ENCODE measurements at places on chromosomes 6 and 20.

- peak; percentile 75 for DNase-seq
Observed at GRCh38 chr6:16277101-16277981, 39.0 kb downstream of the GMPR start.

- no peak for DNase-seq
Observed at GRCh38 chr20:10171864-10172751, 46.5 kb upstream of the SNAP25 start.

DNA sequence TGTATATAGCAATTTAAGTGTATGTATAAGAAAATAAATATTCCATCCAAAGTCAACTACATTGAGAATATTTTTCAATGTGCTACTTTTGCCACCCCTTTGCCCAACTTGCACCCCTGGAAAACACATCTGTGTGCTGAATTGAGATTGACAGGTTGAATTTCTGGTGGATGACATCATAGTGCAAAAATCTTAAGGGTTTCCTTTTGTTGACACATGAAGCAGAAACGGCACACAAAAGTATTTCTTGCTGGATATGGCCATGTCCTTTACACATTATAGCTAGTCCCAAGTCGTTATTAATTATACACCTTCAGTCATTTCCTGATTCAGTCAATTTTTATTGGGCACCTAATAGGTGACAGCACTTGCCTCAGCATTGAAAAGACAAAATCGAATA, 188.7 kb upstream of the FBXL4 start:
- no peak for DNase-seq

DNA sequence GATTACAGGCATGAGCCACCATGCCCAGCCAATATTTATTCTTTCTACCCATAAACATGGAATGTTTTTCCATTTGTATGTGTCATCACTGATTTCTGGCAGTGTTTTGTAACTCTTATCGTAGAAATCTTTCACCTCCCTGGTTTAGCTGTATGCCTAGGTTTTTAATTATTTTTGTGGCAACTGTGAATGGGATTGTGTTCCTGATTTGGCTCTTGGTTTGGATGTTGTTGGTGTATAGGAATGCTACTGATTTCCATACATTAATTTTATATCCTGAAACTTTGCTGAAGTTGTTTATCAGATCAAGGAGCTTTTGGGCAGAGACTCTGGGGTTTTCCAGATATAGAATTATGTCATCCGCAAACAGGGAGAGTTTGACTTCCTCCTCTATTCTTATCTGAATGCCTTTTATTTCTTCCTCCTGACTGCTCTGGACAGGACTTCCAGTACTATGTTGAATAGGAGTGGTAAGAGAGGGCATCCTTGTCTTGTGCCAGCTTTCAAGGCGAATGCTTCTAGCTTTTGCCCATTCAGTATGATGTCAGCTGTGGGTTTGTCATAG, 198.6 kb downstream of the ZDHHC14 start:
- no peak for DNase-seq

GRCh38 chr6:74941424-74941823, 264.4 kb downstream of the COL12A1 start:
- DNase-seq: no peak

- DNase-seq: no peak
Observed at GRCh38 chr20:2653556-2654383, 1.3 kb downstream of the NOP56 start.

DNA sequence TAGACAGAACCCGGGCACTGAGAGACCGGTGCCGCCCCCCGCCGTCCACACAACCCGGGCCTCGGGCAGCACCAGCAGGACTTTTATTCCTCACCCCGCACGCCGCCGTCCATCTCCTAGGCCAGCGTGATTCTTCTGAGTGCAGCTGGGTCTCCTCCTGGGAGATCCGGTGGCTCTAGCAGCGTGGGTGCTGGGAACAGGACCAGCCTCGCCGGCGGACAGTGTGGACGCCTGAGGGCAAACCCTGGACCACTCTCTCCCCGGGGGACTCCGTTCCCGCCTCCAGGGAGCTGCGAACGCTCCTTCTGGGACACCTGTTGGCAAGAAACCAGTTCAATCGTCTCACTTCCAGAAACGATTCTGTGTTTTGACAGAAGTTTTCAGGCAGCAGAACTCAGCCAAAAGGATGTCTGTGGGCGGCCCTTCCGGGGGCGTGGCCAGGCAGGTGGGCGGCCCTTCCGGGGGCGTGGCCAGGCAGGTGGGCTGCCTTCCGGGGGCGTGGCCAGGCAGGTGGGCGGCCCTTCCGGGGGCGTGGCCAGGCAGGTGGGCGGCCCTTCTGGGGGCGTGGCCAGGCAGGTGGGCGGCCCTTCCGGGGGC, 130.7 kb downstream of the DLL1 start:
- no peak for DNase-seq

DNA sequence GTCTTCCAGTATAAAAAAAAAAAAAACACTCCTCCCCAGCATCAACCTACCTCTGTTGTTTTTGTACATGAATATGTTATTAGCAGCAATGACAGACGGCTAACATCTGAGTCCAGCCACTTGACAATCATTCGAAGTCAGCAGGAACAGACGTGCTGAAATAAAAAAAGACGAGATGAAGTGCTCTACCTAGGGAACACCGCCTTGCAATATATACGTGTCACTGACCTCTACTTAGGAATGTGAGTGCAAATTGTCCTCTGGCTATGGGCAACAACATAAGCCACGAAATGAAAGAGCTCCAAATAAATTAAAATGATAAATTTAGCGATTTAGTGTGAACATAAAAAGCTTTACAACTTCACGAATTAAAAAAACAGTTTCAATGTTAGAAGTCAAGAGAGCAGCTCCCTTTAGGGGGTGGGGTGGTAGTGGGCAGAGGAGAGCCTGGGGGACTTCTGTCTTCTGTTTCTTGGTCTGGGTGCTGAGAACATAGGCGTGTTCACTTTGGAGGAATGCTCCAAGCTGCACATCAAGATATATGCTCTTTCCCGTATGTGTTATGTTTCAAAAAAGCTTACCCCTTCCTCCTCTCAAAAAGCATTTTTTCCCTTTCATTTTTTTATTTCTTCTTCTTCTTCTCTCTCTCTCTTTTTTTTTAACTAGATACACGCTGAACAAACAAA, 23.3 kb downstream of the EDN1 start:
- DNase-seq: no peak

- DNase-seq: no peak
Observed at GRCh38 chr6:36958775-36959554, 4.4 kb downstream of the PI16 start.

DNA sequence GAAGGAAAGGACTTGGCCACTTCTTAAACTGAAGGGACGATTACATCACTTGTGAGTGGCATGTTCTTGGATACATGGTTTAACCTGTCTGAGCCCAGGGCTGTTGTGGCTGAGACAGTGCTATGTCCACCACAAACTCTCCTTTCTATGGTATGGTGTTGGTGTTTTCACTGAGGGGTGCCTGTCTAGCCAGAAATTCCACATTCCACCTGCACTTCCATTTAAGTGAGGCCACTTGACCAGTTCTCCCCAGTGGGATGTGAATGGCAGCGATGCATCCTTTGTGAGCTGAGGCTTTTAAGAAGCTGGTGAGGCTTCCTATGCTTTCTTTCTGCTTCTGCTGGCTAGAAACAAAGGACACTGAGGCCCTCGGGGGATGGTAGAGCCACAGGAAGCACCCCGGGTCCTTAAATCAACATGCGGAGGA, 151.4 kb upstream of the CHD6 start:
- DNase-seq: no peak

DNA sequence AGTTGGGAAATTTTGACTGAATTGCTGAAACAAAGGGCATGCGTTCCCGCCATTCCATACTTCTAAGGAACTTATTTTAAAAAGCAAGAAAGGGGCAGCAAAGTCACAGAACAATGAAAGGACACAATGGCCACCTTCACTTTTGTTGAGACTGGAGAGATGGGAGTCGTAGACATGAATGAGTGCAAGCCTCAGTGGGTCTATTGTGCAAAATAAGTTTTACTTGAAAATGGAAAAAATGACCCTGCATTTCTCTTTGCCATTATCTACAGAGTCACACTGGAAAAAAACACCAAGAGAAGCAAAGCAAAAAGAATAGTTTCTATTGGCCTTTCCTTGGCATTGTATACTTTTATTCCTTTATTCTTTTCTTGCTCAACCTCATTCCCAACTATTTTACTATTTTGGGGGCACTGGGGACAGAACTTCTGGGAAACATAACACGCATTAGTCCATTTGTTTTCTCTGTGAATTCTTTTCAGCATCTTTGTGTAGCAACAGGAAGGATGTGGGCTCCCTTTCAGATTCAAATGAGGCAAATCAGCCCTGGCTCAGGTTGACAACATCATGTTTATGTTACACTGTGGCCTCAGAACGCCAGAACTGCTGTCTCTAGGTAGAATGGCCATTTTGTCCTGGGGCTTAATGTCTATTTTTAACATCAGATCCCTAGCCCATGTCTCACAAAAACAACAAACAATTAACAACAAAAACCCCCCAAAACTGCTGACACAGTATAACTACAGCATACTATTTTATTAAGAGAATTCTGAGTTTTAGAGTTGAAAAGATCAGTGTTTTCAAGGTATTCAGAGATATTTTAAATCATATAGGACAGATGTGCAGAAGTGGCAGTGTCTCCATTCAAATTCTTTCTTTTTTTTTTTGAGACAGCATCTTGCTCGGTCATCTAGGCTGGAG, 122.2 kb downstream of the FYN start:
- no peak for DNase-seq

DNA sequence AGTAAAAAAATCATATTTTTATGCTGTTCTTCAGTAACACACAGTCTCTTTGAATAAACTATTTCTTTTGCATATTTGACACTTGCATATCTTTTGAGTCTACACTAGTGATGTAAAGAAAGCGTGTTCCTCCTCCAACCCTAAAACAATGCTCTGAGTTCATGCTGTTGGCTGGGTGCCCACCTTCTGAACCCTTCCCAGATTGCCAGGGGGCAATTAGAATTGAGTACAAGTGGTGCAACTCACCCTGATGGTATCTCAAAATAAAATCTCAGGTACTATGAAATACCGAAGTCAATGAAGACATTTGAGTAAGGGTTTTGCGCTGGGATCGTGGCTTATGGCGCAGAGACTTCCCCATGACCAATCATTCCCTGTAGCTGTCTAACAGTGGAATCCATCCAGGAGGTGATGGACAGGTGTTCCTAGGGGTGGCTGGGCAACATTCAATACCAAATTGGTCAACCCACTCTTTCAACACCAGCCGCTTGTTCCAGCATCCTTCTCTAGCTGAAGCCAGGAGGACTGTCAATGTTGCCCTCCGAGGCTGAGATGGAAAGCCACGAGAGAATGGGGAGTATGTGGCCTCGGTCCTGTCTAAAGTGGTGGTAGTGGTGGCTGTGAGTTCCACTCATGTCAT, 94.4 kb upstream of the ZNFX1 start:
- no peak for DNase-seq

- DNase-seq: no peak
Observed at GRCh38 chr6:15914553-15914952, 214.3 kb upstream of the MYLIP start.

DNA sequence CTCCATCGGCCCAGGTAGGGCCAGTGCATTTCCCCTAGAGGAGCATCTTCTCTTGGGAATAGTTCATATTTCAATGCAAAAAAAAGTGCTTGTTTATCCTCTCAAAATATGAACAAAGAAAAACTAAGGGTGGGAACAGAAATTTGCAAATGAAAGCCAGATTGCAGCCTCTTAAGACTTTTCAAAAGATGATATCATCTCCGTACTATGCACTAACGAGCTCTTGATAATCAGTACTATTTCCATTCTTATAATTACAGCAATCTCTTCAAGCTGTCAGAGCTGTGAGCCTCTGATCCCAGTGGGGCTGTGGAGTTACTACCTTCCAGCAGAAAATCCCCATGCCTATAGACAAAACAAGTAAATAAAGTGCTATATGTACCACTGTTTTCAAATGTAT, 77.1 kb downstream of the SOD2 start:
- no peak for DNase-seq

DNA sequence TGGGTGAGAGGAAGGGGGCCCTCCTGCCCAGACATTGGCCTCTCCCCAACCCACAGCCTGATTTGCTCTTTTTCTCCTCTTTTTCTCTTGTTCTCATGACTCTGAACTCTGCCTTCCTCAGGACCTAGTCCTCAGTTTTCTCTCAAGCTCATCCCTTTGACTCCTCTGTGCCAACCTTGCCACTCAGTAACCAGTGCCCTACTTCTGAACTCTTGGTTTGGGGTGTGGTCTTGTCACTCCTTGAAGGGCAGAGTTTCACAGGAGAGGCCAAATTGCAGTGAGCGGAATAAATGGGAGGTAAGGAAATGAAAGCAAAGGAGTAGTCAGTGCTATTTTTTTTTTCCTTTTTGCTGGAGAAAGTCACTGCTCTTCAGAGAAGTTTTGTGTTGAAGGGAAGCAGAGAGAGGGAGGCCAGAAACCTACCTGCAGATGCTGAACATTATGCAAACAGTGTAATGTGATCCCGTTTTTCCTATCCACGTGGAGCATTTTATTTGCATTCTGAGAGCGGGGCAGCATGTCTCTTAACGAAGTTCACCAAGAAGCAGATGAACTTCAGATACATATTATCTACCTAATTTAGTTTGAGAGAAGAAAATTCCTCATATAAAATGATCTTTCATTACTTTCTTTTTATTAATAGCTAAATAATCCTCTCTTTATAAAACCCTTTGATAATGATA, 26.9 kb downstream of the CFAP61 start:
- no peak for DNase-seq

DNA sequence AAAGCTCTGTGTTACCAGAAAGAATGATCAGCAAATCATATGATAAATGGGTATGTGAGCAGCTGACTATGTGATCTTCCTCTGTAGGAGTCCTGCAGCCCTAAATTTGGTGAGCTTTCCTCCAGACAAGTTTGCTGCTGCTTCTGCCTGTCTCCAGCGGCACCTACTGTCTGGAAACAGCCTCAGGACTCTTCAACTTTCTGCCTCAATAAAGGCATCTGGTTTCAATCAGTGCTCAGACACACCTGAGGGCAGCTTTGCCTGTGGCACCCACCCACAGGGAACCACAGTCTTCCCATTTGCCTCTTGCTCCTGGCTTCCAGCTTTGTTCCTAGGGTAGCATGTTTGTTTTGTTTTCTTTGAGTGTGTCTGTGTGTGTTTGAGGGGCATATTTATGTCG, 727.9 kb upstream of the MAN1A1 start:
- no peak for DNase-seq

Data from Kasumi-1 (cell line).